Kidney tubule cell (primary cell): ENCODE measurements at places on chromosomes 1 and 21.

DNA sequence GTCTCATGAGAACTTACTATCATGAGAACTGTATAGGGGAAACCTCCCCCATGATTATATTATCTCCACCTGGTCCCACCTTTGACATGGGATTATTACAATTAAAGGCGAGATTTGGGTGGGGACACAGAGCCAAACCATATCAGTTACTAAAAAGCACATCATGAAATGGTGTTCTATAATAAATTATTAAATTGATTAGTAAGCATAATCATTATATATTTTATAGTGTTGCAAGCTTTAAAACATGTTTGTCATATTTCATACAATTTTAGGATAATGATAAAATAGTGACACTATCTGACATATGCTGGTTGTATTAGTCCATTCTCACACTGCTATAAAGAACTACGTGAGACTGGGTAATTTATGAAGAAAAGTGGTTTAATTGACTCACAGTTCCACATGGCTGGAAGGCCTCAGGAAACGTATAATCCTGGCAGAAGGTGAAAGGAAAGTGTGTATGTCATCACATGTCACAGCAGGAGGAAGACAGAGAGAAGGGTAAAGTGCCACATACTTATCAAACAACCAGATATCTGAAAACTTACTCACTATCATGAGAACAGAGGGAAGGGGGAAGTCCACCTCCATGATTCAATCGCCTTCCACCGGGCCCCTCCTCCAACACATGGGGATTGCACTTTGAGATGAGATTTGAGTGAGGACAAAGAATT lies 539.2 kb upstream of the OLFM3 start:
- no peak for DNase-seq

- peak; percentile 6 for DNase-seq
Observed at GRCh38 chr1:192491804-192492554, 83.6 kb upstream of the RGS1 start.

GRCh38 chr21:31713973-31714740 lies 17.8 kb downstream of the SCAF4 start:
- no peak for DNase-seq

DNA sequence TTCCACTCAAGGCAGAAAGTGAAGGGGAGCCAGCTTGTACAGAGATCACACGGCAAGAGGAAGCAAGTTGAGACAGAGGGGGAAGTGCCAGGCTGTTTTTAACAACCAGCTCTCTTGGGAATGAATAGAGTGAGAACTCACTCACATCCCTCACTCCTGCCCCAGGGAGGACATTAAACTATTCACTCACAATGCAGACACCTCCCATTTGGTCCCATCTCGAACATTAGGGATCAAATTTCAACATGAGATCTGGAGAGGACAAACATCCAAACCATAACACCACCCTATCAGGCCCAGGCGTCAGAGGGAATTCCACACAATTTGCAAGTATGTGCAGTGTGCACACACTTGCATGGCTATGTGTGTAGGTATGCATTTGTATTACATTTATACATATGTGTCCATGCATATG lies 62.7 kb downstream of the DMAP1 start:
- no peak for DNase-seq

DNA sequence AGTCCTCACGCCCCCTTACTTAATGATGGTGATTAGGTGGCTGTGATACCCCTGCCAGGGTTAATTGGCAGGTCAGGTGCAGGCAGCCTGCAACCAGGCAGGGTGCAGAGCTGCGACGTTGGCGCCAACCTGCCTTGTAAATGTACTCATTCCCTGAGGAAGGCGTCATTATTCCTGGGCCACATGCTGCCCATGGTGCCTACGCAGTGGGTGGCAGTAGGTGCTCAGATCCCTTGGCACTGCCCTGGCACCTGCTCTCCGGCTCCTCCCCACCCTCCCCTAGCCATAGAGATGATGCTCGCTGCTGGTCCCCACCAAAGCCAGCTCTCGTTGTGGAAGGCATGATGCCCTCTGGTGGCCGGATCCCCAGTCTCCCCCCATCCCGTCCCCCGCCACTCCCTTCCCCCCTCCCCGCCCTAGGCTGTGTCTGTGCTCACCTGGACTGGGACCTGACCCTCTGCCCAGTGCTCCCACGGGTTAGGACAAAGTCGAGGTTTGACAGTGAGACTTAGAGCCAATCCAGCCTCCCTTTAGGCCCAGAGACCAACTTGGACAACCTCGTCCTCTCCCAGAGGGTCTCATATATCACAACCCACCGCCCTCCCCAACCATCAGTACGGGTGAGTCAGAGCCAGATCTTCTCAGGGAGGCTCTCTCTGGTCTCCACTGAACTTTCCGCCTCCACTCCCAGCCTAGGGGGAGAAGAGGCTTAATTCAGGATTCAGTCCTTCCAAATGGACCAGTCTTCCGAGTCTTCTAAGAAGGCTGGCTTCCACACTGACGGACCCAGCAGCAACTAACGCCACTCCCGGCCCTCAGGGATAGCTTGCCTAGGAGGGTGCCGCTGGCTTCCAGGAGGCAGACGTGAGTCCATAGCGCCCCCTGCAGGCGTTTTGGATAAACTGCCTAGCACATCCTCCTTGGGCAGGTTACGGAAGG lies 5.7 kb downstream of the KRTCAP2 start:
- peak; percentile 88 for DNase-seq

GRCh38 chr1:244778344-244778743 lies 57.1 kb upstream of the COX20 start:
- peak; percentile 78 for DNase-seq

GRCh38 chr1:49200738-49201137 lies 424.0 kb upstream of the BEND5 start:
- DNase-seq: no peak

DNA sequence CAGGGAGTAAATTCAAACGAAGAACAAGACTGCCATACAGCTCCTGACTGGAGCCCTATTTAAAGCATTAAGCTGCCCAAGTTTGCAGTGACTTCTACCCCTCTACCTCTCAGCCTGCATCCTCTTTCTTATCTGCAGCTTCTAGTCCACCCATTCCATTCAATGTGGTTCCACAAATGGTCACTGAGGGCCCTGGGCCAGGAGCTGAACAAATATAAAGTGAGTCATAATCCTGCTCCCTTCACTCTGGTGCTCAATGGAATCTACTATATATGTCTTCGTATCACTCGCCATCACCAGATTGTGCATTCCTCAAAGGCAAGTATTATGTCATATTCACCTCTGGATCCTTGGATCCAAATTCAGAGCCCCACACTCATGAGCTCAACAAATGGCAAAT lies 398.7 kb downstream of the BRINP2 start:
- peak; percentile 8 for DNase-seq

DNA sequence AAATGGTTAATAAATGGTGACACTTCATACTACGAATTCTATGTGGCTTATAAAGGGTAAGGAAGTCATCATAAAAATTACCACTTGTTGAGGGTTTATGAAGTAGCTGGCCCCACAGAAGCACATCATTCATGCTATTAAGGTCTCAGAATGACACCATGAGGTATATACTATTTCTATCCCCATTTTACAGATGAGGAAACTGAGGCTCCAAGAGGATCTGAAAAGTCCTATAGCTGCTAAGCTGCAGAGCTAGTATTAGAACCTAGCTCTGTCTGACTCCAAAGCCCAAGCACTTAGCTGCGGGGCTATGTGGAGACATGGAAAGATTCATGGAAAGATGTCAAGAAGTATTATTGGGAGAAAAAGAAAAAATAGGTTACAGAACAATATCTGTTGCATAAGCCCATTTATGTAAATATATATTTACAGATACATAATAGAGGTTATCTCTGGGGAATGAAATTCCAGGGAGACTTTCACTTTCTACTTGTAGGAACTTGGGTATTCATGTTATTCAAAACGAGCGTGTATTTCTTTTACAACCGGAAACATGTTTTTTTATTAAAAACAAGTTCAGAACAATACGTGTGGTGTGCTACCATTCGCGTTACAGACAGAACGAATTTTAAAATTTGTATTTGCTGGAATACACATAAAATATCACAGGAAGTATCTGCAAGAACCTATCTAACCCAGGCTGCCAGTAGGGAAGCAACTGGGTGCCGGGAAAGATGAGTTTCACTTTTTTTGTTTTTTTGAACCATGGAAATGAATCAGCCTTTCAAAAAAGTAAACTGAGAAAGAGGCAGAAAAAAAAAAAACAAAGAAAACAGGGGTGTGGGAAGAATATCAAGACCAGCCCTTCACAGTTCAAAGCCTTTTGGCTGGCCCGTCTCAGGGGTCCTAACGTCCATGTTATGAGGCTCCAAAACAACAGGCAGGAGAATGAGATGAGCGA lies 13.4 kb downstream of the SPOCD1 start:
- DNase-seq: no peak

GRCh38 chr1:77126307-77126706 lies 92.9 kb downstream of the PIGK start:
- DNase-seq: peak; percentile 68

- no peak for DNase-seq
Observed at GRCh38 chr1:180268556-180269075, 38.6 kb downstream of the LHX4 start.

GRCh38 chr1:32219022-32219421 lies 3.1 kb downstream of the TMEM234 start:
- no peak for DNase-seq

GRCh38 chr1:30268923-30269666 lies 454.3 kb downstream of the MATN1 start:
- no peak for DNase-seq

DNA sequence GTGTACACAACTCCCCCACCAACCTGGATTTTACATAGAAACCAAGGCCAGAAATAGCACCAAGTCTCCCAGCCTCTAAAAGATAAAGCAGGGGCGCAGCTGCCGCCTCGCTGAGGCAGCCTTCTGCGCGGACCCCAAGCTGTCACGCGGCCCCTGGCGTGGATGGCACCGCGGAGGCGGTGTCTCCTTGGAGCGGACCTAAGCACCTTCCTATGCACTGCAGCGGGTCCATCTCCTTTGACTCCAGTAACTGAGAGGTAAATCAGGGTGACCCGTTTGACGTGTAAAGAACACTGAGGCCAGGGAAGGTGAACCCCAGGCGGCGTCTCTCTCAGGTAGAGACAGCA lies 17.0 kb downstream of the ZNF697 start:
- DNase-seq: no peak

GRCh38 chr21:42174173-42174572 lies 44.8 kb upstream of the ABCG1 start:
- no peak for DNase-seq

DNA sequence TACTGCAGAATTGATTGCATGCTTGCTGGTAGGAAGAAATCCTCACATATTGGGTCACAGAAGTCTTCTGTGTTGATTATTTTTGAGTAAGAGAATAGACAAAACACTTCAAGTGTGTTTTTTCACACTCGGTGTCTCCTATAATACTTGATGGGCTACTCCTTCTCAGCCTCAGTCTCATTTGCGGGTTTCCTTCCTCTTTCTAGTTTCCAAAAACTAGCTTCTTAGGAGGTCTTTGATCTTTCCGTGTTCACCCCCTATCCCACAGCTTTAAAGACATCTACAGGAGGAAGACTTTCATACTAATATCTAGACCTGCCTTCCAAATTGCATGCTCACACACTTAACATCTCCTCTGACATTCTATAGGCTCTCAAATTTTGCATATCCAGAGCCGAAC lies 40.7 kb upstream of the NTPCR start:
- no peak for DNase-seq

DNA sequence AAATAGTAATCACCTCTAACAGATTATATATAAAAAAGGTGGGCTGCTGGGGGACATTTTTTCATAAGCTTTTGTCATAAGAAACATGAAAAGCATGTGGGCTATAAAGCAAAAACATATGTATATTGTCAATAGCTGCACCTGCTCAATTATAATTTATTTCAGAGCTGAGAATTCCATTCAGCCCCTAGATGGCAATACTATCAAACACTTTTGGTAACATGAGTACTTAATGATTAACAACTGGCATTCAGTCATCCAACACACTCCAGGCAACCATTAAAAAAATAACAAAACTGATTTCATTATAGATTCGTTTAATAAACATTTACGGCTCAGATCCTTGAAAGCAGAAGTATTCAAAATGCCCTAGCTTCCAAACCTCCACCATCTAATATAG lies 115.1 kb downstream of the KCTD3 start:
- peak; percentile 58 for DNase-seq
